Memory B cell (primary cell): ENCODE measurements at places on chromosomes 5 and 9.

DNA sequence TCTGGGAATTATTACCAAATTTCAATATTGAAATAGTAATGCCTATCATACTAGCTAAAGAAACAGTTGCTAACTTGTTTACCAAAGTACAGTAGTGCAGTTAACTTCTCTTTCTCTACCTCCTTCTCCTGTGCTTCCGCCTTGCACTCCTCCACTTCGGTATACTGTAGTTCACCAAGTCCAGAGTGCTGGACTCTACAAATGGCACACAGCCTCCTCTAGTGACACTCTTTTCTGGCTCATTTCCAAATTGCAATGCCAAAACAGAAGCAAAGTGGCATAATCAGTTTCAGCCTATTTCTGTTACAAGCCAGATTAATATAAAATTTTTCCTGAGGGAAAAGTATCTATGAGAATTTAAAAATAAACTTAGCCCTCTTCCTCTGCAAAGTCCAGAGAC lies 86.0 kb upstream of the RASGRF2 start:
- DNase-seq: no peak

DNA sequence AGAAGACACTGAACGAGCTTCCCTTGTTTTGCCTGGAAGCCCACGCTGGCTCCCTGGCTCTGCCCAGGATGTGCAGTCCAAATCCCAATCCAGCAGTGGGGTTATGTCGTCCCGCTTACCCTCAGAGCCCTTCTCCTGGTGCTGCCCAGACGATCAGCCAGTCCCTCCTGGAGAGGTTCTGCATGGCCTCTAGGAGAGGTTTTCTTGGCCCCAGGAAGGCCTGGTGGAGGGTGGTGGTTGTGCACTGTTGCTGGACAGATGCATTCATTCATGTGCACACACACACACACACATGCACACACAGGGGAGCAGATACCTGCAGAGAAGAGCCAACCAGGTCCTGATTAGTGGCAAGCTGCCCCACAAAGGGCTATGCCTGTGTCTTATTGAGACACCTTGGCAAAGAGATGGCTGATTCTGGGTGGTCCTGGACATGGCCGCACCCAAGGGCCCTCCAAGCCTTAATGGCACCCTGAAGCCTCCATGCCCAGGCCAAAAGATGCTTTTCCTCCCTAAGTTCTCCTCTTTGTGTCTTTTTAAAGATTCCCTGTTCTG lies 10.5 kb upstream of the OLFM1 start:
- no peak for DNase-seq

DNA sequence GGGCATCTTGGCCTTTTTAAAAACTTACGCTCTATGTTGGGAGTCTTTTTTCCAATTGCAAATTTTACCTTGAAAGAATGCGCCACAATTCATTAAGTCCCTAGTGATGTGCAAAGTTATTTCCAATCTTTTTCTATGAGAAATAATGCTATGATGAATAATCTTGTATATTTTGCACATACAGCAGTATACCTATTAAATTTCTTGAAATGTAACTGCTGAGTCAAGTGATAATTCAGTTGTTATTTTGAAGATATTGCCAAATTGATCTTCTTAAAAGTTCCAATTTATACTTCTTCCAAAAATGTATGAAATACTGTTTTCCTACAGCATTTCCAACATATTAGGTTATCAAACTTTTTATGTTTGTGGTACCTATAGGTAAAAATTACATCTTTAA lies 92.8 kb upstream of the PPP2R2B start:
- no peak for DNase-seq

DNA sequence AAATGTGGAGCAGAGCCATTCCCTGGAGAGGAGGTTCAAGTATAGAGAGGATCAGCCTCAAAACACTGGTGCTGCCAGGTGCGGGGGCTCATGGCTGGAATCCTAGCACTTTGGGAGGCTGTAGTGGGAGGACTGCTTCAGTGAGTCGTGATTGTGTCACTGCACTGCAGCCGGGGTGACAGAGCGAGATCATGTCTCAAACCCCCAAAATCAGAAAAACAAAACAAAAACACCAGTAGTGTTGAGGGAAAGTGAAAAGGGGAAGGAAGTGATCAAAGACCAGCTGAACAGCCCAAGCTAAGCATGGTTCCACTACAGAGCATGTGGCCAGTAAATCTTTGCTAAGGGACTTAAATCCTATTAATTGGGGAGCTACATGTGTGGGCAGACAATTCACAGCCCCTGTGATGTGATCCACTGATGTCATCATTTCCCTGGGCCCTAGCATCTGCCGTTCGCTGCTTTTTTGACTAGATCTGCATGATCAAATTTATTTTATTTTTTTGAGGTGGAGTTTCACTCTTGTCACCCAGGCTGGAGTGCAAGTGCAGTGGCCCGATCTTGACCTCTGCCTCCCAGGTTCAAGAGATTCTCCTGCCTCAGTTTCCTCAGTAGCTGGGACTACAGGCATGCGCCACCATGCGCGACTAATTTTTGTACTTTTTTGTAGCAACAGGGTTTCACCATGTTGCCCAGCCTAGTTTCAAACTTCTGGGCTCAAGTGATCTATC lies 2.7 kb upstream of the PCBD2 start:
- DNase-seq: peak; percentile 59

GRCh38 chr5:54491326-54491725 lies 26.2 kb upstream of the SNX18 start:
- DNase-seq: no peak

GRCh38 chr5:88355490-88356050 lies 86.9 kb upstream of the TMEM161B start:
- DNase-seq: no peak

DNA sequence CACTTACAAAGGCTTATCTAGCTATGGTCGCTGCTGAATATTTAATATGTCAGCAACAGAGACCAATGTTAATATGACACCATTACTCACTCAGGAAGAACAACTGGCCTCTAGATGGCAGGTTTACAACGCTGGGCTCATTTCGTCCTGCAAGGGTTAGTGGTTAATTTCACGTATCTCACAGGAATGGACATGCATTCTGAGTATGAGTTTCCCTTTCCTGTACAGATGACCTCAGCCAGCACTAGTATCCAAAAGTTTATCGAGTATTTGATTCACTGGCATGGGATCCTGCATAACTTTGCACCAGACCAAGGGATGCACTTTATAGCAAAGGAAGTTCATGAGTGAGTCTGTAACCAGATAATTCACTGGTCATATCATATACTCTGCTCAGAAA lies 8.7 kb upstream of the TRPC7 start:
- DNase-seq: no peak

GRCh38 chr5:6759401-6759800 lies 46.2 kb downstream of the TENT4A start:
- no peak for DNase-seq

GRCh38 chr9:15529566-15530324 lies 19.0 kb upstream of the PSIP1 start:
- no peak for DNase-seq

DNA sequence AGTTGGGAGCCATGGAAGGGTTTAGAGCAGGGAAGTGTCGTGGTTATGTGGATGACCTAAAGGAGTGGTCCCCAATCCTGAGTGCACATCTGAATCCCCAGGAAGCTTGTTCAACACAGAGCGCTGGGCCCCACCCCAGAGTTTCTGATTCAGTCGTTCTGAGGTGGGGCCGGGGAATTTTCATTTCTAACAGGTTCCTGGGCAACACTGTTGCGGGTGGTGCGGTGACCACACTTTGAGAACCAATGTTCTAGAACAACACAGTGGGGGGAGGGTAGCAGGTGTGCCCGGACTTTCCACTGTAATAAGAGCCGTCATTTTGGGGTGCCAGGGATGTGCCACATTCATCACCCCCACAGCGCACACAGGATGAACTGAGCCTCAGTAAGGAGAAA lies 39.3 kb downstream of the DUSP1 start:
- no peak for DNase-seq

GRCh38 chr5:146818822-146819221 lies 59.7 kb downstream of the PPP2R2B start:
- DNase-seq: no peak

DNA sequence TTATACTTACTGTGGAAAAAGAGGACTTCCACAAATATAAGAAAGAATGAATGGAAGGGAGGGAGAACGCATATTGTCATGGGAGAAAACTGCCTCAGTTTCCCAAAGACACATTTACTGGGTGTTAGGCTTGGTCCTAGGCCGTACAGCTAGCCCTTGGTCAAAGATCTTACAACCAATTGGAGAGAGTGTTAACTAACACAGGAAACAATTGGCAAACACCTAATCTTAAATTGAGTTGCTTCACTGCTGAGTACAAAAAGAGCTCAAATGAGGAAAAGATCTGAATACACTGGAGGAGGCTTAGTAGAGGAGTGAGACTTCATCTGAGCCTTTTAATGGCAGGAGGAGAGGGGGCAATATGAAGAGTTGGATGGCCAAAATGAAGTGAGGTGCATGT lies 161.7 kb downstream of the GLIS3 start:
- no peak for DNase-seq

- no peak for DNase-seq
Observed at GRCh38 chr9:111854799-111855198, 41.8 kb upstream of the UGCG start.

- no peak for DNase-seq
Observed at GRCh38 chr5:117102591-117102990, 528.0 kb upstream of the SEMA6A start.

DNA sequence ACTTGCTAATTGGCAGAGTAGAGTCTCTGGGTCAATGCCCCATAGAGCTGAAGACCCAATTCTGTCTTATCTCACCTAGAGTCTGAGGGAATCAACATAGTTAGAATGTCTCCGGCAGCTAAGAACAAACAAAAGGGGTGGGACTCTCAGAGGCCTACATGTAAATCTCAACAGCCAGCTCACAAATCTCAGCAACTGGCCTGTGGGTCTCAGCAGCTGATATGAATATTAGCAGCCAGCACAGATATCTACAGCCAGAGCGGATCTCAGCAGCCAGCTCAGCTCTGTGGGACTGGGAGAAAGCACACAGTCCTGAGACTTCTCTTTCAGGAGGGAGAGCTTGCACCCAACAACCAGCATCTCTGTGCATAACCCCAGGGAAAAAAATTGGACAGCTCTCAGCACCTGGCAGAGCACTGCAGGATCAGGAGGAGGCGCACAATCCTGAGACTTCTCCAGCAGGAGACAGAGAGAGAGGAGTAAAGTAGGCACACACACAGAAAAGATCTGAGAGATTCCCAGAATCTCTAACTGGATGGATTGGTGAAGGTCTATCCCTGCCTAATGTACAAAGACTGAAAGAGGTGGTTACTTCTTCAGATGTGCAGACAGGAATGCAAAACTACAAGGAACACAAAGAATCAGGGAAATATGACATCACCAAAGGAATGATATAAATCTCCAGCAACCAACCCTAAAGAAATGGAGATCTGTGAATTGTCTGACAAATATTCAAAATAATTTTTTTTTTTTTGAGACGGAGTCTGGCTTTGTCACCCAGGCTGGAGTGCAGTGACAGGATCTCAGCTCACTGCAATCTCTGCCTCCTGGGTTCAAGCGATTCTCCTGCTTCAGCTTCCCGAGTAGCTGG lies 29.2 kb downstream of the KLF4 start:
- no peak for DNase-seq

GRCh38 chr5:169300468-169301385 lies at the start of gene SLIT3:
Gene SLIT3, minus strand, starts transcription at chr5:169301139. Its CDS starts 430 bp downstream, at chr5:169300709.
- DNase-seq: no peak

DNA sequence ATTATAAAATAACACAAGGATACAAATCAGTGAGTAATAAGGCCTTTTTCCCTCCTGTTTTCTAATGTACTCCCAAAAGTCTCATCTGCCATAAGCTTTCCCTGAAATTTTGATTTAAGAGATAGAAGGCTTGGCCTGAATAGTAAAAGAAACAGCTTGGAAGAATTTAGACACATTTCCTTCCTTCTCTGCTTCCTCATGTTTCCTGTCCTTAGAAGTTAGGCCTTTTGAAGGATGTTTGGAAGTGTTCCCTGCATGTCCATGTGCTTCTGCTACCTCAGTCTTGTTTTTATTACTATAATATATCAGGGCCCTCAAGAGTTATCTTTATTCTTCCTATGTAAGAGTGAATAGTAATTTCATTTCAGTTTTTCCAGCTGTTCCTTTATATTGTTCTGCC lies 242.7 kb downstream of the DEPDC1B start:
- no peak for DNase-seq

DNA sequence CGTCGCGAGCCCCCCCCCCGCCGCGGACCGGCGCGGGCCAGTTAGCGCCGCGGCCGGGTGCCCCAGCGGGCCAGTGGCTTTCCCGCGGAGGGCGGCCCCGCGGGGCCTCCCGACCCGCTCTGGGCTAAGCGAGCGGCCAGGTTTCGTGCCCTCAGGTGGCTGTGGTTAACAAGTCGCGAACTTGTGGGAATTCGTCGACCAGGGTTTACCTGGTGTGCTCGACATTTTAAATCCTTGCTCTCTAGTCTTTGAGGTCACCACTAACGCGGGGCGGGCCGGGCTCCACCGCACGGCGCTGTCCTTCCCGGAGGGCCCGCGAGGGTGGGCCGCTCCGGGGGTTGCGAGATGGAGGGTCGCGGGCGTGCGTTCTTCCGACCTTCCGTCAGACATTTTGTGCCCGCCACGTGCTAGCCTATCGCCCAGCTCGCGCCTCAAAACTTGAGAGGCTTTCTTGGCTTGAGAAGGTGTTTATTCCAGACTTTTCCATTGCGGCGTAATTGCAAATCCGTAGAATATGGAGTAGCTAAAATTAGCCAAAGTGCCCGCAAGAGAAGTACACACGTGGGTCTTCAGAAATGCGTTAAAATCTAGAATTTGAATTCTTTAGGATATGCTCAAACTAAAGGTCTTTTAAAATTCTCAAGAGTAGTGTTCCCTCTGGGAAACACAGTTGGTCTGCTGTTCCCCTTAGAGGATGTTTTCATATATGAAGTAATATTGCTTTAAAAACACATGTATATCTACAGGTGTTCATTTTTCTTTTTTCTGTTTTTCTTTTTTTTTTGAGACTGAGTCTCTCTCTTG lies 2.1 kb downstream of the ANP32B start:
- no peak for DNase-seq

DNA sequence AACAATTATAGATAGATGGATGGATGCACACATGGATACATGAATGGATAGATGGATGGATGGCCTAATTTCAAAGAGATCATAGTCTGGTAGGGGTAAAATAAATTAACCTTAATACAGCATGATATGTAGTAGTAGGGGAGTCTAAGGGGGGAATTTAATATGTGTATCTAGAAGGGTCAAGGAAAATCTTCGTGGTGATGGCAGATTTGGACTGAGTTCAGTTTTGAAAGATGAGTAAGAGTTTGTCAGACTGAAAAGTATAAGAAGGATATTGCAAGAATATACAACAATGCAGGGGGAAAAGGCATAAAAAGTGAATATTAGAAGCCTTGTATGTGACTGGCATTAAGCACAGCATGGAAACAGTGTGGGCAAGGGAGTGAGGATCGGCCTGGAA lies 98.7 kb downstream of the ZNF462 start:
- DNase-seq: no peak

DNA sequence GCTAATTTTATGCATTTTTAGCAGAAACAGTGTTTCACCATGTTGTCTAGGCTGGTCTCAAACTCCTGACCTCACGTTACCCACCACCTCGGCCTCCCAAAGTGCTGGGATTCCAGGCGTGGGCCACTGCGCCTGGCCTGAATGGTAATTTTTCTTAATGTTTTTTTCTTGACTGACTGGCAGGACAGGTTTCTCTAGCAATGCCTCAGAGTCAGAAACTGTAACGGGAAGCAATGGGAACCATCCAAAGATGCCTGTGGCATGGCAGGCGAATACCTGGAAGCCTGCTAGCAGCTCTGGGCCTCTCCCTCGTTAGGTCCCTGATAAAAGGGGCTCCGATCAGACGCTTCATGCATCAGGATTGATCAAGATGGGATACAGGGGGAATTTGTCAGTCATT lies 639.2 kb downstream of the NR2F1-AS1 start:
- no peak for DNase-seq

GRCh38 chr5:142527664-142528295 lies 158.1 kb downstream of the FGF1 start:
- no peak for DNase-seq

GRCh38 chr5:149453618-149454415 lies 74.7 kb upstream of the IL17B start:
- DNase-seq: no peak
